ENCODE measurements at places on chromosomes 6 and 20.

DNA sequence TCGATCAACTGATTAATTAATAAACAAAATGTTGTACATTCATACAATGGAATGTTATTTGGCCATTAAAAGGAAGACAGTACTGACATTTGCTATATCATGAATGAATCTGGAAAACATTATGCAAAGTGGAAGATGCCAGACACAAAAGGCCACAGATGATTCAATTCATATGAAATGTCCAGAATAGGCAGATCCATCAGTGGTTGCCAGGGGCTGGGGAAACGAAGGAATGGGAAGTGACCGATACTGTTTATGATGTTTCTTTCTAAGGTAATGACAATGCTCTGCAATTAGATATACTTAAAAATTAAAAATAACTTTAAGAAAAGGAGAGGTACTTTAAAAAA is 37.2 kb downstream of the ELOVL5 start:
- no peak for DNase-seq

DNA sequence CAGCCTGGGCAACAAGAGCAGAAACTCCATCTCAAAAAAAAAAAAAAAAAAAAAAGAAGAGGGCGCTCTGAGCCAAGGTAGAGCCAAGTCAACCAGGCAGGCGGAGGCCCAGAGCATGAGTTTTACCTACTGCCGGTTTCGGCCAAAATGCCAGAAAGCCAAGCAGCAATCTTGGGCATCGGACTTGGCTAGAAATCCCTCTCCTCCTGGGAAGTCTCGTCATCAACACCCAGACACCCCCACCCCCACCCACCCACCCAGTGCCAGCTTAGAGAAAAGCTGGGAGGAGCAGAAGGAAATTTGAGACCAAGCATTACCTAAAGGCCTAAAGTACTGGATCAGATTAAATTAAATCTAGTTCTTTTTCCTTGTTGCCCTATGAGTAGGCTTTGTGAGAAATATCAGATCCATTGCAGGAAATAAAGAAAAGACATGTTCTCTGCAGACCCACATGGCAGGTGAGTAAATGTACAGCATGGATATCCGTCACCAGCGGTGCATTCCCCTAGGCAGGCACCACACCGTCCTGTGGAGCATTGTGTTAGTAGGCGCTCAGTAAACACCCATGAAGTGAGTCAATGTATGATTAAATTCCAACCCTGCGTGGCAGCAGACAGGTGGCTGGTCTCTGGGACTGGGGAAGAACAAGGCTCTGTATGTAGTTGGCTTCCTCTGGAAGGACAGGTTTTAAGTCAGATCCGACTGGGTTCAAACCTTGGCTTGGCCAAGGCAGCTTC is 21.0 kb downstream of the RIPOR3 start:
- no peak for DNase-seq

DNA sequence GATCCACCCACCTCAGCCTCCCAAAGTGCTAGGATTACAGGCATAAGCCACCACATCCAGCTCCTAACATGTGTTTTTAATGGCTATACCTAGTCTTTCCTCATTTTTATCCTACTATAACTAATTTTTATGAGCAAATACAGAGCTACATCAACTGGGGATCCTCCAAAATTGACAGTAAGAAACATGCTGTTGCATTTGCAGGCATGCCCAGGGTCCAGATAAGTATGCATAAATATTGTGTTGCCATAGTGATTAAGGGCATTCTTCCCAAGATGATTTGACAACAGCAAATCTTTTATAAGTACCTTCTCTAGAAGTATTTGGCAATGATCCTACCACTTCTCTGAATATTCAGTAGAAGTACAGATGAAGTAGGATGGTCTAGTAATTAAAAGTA is 41.9 kb upstream of the MOXD1 start:
- DNase-seq = no peak

DNA sequence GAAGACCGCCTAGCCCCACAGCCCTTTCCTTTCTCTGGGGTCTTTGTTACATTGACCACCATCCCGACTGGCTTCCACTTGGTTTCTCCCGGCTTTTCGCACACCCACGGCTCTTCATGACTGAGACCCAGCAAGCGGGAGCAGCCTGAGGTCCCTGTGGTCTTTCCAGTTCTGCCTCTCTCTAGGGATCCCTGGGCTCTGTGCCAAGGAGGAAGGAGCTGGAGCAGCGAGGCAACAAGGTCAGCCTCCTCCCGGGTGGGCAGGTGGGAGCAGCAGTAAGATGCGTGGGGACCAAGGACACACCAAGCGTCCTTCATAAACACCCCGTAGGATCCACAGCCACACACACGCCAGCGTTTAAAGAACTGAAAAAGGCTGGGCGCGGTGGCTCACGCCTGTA is 29.6 kb upstream of the MRGBP start:
- no peak for DNase-seq

- no peak for DNase-seq
Observed at GRCh38 chr6:170108890-170109587, 181.8 kb downstream of the DLL1 start.

- no peak for DNase-seq
Observed at GRCh38 chr6:254016-254415, 38.3 kb upstream of the DUSP22 start.

DNA sequence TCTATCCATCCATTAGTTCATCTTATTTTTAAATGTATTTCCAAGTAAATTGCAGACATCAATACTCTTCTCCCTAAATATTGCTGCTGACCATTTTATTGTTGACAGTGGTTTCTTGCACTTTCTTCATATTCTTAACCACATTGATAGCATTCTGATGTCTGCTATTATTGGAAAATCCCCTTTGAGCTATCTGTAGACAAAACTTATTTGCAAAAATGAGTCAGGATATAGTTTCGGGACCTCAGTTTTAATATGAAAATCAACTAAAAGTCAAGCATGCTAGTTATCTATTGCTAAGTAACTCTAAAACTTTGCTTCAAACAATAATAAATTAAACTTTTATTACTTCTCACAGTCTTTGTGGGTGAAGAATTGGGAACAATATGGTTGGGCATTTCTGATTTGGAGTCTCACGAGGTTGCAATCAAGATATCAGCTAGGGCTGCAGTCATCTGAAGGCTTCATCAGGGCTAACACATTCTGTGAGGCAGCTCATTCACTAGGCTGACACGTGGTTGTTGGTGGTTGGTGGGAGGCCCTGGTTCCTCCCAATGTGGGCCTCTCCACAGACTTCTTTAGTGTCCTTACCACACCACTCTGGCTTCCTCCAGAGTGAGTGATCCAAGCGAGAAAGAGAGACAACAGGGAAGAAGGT is 32.7 kb downstream of the CD109 start:
- no peak for DNase-seq

DNA sequence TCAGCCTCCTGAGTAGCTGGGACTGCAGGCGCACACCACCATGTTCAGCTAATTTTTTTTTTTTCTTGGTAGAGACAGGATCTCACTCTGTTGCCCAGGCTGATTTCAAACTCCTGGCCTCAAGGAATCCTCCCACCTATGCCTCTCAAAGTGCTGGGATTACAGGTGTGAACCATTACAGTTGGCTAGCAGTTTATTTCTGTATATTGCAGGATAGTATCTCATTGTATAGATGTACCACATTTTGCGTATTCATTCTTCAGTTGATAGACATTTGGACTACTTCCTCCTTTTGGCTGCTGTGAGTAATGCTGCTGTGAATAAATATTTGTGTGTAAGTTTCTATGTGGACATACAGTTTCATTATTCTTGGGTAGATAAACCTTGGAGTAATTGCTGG is 32.9 kb downstream of the ASXL1 start:
- no peak for DNase-seq

- no peak for DNase-seq
Observed at GRCh38 chr6:16397623-16398022, 159.2 kb downstream of the GMPR start.

DNA sequence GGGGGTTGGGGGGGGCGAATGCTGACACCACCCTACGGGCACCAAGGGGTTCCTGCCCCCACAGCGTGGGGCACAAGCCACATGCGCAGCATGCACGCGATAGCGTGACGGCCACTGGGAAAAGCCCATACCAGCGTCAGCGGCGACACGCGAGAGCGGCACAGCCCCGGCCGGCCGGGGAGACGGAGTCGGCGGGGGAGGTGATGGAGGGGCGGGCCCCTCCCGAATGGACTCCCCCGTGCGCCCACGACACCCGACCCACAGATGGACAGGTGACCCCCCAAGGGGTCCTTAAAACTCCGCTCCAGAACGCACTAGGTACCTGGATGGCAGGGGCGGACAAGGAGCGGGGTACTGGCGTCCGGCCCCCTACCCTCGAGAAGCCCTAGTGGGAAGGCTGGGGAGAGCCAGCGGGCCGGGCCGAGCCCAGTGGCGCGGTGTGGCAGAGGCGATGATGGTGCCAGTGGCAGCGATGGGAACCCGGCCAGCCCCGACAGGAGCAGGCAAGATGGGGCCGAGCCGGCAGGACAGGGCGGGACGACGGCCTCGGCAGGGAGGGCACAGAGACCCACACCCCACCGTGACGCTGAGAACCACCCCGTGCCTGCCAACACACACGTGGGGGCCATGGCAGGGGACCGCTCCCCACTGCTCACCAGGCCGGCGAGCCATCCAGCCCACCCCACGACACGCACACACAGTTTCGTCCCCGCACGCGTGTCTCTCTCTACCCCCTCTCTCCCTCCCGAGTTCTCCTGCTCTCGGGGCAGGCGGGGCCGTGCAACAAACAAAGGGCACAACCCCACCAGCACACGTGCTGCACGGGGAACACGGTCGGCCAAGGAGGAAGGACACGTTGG is 1959.8 kb upstream of the DEFB115 start:
- no peak for DNase-seq

- no peak for DNase-seq
Observed at GRCh38 chr6:68651011-68651985, 16.2 kb downstream of the ADGRB3 start.

DNA sequence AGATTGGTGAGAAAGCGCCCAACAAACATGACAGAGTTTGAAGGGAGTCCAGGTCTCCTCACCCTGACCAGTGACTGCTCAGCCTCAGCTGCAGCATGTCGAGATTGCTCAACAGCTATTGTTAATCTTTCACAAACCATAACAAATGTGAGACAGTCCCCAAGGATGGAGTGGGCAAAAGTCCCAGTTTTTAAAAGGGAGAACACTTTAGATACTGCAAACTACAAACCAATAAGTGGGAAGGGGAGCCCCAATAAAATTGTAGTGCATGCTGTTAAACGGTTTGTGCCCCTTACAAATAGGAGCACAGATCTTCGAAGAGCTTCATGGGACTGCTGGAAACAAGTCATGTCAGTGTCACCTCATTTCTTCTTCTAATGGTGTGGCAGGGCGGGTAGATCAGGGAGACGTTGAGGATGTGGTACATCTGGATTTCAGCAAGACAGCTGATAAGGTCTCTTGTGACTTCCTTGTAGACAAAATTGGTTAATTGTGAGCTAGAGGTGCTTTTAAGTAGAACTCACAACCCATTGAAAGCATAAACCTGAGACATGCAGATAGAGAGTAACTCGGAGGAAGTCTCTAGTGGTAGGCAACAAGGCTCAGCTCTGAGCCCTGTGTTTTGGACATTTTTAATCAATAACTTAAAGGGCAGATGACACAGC is 134.0 kb upstream of the ARMC2 start:
- DNase-seq = no peak

- no peak for DNase-seq
Observed at GRCh38 chr6:2734488-2735166, 16.1 kb downstream of the MYLK4 start.

- DNase-seq = peak; percentile 58
Observed at GRCh38 chr20:17558154-17558940, 11.5 kb upstream of the DSTN start.

DNA sequence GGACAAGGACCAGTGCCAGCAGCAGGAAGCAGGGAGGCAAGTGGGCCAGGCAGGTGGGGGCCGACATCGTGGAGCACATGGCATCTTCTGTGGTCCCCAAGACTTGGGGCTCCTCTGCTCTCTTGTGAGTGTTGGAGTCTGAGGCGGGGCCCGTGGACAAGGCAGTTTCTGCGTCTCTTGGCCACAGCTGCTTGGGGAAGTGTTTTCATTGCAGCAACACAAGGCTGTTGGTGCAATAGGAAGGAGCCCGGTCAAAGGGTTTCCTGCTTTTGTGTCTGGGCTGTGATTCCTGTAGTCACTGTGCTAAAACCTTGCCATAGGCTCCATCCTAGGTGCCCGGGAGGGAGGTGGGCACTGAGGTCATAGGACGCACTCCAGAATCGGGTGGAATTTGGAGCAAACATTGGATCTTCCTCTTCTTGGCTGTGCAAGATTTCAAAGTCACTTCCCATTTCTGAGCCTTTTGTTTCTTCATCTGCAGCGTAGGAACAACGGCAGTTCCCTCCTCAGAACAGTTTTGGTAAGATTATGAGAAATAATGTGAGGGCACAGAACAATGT is at the start of gene SIRPB2:
Gene SIRPB2 (minus strand): TSS at position 140 of the 560 bp plus-strand sequence. CDS start 61 bp downstream, at position 79.
- no peak for DNase-seq

DNA sequence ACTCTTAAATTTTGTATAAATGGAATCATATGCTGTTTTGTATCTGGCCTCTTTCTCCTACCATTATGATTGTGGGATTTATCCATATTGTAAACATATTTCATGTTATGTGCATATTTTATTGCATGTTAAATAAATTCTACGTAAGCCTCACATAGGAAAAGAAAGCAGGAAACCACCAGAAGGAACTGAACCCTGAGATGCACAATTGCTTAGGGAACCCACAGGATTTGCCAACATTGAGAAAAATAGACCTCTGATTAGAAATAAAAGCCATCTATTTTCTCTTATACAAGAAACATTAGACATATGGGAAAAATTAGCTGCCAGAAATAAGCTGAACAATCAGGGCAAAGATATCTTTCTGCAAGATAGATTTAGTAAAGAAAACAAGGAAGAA is 111.2 kb upstream of the CARMIL1 start:
- no peak for DNase-seq

GRCh38 chr6:4103929-4104328 is 25.0 kb upstream of the FAM217A start:
- DNase-seq = no peak

DNA sequence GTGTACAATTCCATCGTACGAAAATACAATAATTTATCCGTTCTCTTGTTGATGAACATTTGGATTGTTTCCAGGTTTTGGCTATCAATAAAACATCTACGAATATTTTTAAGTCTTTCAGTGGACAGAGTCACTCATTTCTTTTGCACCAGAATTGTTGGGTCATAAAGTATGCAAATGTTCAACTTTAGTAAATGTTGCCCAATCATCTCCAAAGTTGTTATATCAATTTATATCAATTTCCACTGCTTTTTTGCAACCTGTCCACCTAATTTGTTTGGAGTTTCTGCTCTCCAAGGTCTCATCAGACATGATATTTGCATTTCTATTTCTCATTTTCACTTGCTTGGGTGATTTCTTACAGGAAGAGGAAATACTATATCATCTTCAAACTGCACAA is 10.5 kb downstream of the TMEM239 start:
- DNase-seq = no peak

DNA sequence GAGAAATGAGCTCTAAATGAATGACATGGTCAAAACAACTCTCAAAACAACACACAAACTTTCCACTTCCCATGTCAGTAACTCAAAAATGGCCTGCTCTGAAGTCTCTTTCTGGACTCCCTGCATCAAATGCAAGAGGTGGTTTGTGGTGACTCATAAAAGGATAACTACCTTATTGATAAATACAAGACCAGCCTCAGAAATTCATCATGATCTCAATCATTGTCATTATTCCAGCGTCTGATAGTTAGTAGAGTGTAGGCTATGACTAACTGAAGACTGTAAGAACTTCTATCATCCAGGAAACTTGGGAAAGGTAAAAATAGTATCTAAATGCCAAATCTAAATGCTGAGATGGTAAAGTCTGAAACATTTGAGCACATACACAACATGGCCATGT is 369.4 kb downstream of the BMP2 start:
- DNase-seq = no peak
